Activated CD8-positive, alpha-beta memory T cell treated with anti-CD3 and anti-CD28 coated beads, Interleukin-2, amount 50 U/mL, for 4 hours (primary cell): ENCODE measurements at places on chromosomes 12 and 14.
A peak's percentile ranks its signal among the peaks of the same experiment; 100 is the strongest.

GRCh38 chr14:71956920-71957563 lies 24.8 kb downstream of the RGS6 start:
- DNase-seq, result no peak

- DNase-seq, result peak; percentile 69
Observed at GRCh38 chr14:106417224-106418049, 891.1 kb downstream of the TMEM121 start.

GRCh38 chr14:67532998-67533753 lies at the start of gene PLEKHH1:
Gene PLEKHH1, plus strand, starts transcription at chr14:67533290. Its CDS starts 8,578 bp downstream, at chr14:67541868.
- peak; percentile 48 for DNase-seq

GRCh38 chr14:31961896-31962295 lies 115.2 kb upstream of the ARHGAP5 start:
- DNase-seq, result no peak

DNA sequence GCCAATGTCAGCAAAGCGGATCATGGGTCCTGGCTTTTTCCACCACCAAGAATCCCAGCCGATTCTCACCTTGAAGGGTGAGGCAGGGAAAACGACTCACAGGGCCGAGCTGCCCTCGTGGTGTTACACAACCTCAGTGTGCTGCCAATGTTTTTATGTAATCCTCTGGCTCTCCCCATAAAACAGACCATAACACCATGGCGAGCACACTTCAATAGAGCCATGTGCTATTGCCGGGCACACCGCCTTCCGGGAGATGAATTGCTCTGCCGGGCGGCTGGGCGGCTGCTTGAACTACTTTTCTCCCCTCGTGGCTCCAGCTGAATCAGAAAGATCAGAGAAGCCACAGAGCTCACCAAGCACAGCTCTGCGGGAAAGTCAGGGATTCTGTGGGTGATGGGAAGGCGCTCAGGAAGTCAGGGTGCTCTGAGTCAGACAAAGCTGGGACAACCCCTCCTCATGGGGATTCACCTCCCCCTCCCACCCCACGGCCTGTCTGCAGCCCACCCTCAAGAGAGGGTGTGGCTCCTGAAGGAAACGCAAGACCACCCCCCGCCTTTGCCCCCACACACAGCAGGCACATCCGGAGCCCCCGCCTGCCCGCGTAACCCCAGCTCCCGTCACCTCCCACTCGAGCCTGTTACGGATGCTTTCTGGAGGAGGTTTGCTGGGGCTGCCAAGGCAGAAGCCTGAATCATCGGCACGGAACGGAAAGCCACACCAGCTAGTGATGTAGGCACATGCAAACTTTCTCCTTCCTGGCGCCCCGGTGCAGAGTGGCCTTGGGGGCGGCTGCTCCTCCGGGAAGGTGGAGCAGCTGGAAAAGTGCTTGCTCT lies 1.8 kb downstream of the GALNT9 start:
- peak; percentile 55 for DNase-seq

DNA sequence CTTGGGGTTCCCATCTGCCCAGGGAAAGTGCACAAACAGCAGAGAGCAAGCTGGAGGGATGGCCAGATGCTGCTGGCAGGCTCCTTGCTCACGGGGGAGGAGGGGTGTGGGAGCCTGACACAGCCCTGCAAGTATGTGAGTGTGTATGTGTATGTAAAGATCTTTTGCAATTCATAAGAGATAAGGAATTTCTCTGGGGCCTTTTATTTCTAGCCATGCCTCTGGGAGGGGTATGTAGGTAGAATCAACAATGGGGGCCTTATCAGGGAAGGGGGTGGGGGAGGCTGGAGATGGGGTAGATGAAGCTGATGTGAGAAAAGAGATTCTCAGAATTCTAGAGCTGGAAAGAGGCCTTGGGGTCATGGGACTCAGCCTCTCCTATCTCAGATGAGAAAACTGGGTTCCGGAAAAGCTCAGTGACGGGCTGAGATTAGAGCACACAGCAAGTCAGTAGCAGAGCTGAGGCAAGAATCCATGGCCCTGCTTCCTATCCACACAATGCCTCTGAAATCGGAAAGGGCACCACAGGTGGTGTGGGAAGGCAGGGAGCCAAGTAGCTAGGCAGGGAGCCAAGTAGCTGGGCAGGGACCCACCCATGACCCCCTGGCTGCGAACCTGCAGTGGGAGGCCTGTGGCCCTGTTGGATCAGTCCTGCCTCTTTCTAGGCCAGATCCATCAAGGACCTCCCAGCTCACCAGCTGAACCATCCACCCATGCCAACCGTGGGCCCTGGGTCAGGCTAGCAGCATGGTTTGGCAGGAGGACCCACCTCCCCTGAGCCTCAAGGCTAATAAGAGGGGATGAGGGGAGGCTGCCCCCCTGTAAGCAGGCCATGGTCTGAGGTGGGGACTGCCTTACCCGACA lies 54.7 kb downstream of the PLEKHG3 start:
- no peak for DNase-seq

DNA sequence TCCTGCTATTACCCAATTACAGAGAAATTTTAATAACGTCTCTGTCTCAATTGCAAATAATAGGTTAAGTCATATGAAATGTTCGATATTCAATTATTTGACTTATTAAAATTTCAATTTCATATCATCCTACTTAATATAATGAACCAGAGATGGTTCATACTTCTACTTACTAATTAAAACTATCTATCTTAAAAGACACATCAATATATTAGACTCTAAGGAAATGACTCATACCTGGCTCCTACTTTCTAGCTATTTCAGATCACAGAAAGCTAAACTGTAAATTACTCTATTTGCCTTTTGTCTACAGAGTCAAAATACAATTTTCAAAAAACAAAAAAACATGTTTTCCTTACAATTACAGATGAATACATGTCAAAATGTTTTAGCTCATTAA lies 99.6 kb downstream of the CAPZA3 start:
- no peak for DNase-seq

- no peak for DNase-seq
Observed at GRCh38 chr14:98070536-98070935, 1201.5 kb downstream of the BCL11B start.

- no peak for DNase-seq
Observed at GRCh38 chr12:68899251-68899771, 33.7 kb downstream of the CPM start.

DNA sequence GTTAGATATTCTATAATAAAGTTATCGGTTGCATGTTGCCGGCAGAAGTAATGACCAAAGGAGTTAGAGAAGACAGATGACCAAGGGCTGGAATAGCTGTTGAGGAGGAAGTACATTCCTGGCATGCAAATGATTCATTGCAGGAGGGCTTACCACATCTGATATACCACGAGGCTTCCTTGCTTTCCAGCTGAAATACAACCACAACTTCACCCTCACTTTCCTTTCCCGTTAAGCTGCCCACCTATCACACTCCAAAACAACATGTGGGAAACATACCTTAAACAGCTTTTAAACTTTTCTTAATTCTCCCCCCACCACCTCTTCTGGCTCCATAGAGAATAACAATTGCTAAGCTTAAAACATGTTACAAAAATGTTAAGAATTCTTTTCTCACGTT lies 594.1 kb downstream of the NRXN3 start:
- no peak for DNase-seq

GRCh38 chr12:110382683-110383082 lies 20.8 kb downstream of the ANAPC7 start:
- no peak for DNase-seq
